ENCODE measurements at places on chromosomes 11 and 22.
A peak's percentile ranks its signal among the peaks of the same experiment; 100 is the strongest.

- peak; percentile 2 for DNase-seq
These were observed 52.9 kb downstream of the UVRAG start for GRCh38 chr11:75867778-75868374.

GRCh38 chr11:130023204-130023603, 20.6 kb upstream of the PRDM10 start:
- DNase-seq: no peak

DNA sequence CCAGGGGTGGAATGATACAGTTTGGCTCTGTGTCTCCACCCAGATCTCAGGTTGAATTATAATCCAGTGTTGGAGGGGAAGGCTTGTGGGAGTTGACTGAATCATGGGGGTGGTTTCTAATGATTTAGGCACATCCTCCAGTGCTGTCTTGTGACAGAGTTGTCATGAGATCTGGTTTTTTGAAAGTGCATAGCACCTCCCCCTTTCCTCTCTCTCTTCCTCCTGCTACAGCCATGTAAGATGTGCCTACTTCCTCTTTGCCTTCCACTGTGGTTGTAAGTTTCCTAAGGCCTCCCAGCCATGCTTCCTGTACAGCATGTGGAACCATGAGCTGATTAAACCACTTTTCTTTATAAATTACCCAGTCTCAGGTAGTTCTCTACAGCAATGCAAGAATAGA, 45.1 kb downstream of the THAP12 start:
- no peak for DNase-seq

- DNase-seq: no peak
These were observed 35.3 kb downstream of the IGHMBP2 start for GRCh38 chr11:68938816-68939582.

- no peak for DNase-seq
These were observed 17.6 kb upstream of the SEPTIN5 start for GRCh38 chr22:19696504-19697276.

DNA sequence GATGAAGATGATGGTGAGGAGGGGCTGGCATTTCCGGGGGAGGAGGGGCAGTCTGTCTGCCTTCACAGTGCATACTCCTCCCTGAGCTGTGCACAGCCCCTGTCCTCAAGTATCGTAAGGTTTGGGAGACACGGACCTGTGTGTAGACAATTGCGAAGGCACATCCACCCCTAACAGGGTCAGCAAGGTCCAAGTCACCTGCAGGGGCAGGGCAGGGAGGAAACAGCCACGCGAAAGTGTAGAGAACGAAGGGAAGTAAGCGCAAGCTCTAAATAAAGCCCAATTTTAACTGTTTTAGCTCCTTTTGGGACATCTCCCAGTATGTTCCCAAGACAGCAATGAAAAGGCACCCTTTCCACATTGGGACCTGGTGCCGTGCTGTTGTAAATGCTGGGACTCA, 448.2 kb downstream of the TBC1D22A start:
- no peak for DNase-seq

DNA sequence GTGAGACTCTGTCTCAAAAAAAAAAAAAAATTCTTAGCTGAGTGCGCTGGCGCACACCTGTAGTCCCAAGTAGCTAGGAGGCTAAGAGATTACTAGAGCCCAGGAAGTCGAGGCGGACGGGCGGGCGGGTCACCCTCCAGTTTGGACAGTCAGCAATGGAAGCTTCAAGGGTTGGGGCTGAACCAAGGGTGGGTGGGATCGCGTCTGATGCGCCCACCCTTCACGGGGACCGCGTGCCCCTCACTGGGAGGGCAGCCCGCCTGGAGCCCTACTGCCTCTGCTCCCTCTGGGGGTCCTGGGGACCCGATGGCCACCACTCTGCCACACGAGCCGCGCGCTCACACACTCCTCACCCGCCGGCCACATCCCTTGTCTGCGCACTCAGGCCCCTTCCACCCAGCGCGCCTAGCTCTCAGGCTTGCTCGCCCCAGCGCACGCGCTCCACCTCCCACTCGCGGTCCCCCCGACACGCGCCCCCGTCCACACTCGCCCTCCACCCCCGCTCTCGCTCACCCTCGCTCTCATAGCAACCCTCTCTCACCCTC, 494 bp downstream of the CHID1 start:
- DNase-seq: no peak

- DNase-seq: no peak
These were observed 23.5 kb upstream of the MSANTD2 start for GRCh38 chr11:124823512-124824376.

DNA sequence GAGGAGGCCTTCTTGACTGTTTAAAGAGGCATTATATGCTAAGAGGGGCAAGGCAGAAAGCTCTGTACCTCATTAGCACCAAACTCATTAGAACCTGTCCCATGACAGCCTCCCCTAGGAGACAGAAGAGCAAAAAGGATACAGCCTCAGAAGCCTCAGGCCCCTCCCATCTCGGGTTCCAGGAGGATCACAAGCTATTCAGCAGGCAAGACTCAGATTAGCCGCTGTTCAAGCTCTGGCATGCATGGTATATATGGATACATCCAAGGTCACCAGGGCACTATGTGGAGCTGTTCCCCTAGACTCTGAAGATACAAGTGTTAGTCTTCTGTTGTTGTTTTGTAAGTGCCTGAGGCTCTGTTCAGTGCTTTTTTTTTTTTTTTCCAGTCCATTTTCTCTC, 32.1 kb downstream of the ATXN10 start:
- no peak for DNase-seq

- no peak for DNase-seq
These were observed 118.0 kb downstream of the GRIK4 start for GRCh38 chr11:120629407-120630080.

- DNase-seq: peak; percentile 19
These were observed 351.8 kb downstream of the BUD13 start for GRCh38 chr11:116420770-116421528.

- no peak for DNase-seq
These were observed 411.9 kb downstream of the SOX6 start for GRCh38 chr11:15944460-15944859.

DNA sequence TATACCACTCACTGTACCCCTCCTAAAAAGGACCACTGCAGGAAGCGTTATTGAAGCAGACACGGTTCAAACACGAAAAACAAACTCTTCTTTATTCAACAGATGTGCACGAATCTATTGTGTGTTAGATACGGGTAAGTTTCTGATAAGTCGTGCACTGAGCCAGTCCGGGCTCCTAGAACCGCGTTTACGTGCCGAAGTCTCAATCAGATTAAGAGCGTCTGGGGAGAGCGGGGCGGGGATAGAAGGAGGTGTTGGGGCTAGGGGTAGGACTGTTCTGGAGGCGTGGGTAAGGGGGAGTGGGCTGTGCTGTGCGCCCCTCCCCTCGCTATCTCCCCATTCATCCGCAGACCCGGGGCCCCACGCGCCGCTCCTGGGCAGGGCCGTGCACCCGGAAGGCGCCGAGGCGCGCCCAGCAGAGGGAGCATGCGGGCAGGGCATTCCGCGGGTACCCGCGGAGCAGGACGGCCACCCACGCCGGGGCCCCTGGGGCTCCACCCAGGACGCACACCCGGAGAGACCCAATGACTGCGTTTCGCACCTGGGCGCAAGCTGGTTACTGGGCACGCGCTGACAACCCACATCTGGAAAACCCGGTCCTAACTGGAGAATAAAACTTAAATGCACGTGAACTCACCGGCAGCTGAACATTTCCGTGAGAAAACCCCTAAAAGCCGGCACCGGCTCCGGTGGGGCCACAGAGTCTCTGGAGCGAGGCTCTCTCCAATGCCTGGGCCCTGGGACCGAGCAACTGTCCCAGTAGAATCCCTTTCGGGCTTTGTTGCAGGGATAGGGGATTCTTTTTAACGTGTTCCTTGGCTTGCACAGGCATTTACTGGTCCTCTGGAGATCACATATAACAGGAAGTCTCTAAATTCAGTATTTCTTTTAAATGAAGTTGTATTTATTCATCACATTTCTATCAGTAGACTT, 40.6 kb downstream of the WEE1 start:
- DNase-seq: peak; percentile 37

GRCh38 chr11:114559425-114560310, at the start of gene NXPE1:
Gene NXPE1, minus strand, starts transcription at chr11:114559881. Its CDS starts 8,680 bp downstream, at chr11:114551201.
- no peak for DNase-seq

GRCh38 chr11:41306431-41306830, 153.0 kb downstream of the LRRC4C start:
- DNase-seq: no peak

- DNase-seq: peak; percentile 67
These were observed at the start of gene TCN2 for GRCh38 chr22:30606455-30607299. Gene TCN2, plus strand, starts transcription at chr22:30607174. Its CDS starts 158 bp downstream, at chr22:30607332.

DNA sequence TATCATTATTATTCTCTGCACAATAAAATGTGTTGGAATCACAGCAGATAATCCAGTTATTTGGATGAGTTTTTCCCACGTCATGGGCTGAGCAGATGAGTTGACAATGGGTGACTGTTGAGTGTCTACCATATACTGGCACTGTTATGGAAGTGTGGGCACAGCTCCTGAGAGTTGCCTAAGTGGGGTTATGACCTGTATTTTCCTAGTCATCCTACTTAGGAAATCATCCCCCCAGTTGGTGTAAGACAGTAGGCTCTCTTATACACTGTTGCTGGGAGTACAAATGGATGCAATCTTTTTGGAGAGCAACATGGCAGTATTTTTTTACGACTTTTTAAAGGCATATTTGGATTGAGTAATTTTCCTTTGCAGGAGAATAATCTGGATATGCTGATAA, 66.4 kb downstream of the TRAF6 start:
- DNase-seq: no peak

DNA sequence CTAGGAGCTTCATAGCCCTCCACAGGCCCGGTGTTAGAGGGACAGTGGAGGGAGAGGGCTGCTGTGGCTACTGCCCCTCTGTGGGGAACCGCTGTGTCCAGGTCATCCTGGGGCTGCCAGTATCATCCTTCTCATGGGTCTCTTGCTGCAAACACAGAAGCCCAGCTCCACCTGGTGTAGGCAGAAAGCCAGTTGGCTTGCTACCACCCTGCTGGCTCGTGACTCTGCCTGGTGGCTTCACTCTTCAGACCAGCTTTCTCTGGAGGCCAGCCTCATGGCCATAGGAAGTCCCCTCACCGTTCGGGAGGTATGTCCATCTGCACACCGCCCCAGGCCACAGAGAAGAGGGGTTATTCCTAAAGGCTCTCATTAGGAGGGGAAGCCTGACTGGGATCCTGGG, 19.4 kb upstream of the SUSD2 start:
- DNase-seq: no peak

DNA sequence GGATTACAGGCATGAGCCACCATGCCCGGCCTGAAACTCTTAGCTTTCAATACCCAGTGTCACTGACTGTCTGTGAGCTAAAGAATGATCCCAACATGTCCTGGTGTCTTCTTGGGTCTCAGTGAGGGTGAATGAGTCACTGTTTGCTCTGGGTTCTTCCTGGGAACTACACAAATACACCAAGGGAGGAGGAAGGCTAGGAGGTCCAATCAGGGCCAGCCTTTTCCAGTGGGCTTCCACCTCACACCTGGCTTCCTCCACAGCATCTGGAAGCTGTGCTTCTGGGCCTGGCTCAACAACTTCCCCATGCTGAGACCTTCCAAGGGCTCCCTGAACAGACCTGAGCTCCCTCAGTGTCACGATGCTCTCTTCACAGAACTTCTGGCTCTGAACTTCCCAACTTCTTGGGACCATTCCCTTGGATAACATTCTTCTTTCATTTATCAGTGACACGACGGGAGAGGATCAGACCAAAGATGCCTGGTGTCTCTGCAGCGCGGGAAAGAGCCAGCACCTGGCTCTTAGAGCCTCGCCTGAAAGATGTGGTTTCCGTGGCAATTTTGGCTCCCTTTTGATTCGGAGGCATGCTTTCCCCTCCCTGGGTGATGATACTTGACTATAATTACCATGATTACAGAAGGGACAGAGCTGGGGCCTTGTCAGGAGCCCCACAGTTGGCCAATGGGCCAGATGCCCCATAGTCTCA, 22.3 kb upstream of the CHRM4 start:
- DNase-seq: peak; percentile 55

DNA sequence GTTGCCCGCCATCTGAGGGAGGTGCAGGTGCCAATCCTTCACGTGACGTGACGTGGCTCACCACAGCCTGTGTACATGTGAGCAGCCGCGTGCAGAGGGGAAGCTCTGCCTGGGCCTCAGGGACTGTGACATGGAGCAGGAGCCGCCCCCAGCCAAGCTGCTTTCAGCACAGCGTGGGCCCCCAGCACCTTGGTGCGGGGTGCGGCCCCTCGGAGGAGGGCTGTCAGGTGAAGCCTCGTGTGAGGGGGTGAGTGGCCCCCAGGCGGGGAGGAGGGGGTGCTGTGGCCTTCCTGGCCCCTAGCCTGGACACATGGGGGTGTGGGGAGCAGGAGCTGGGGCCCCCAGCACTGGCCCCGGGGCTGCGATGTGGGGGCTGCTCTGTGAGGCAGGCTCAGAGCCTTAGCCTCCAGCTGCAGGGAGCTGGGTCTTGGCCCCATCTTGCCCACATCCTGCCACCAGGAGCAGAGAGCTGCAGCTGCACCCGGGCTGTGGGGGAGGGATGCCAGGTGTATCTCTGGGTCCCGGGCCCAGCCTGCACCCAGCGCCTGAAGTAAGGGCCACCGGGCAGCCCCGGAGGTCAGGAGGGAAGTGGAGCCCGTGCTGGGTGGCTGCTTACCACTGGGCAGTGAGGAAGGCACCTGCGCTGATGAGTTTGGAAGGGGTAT, at the start of gene ADORA2A:
TSS of gene ADORA2A (plus strand) at position 100 of the 665 bp plus-strand sequence. CDS start 5,806 bp downstream, outside the sequence.
- DNase-seq: no peak
